ENCODE measurements at places on chromosomes 6 and 20.

GRCh38 chr6:66126358-66126757, 419.3 kb upstream of the EYS start:
- DNase-seq: no peak

- DNase-seq: no peak
These were observed 36.3 kb downstream of the PPP1R3G start for GRCh38 chr6:5121479-5121878.

- DNase-seq: no peak
These were observed 85.8 kb downstream of the TRMT11 start for GRCh38 chr6:126072172-126072571.

- DNase-seq: no peak
These were observed 995 bp upstream of the GSTA4 start for GRCh38 chr6:52995913-52996645.

GRCh38 chr20:45993197-45993951, 15.3 kb upstream of the MMP9 start:
- DNase-seq: no peak

DNA sequence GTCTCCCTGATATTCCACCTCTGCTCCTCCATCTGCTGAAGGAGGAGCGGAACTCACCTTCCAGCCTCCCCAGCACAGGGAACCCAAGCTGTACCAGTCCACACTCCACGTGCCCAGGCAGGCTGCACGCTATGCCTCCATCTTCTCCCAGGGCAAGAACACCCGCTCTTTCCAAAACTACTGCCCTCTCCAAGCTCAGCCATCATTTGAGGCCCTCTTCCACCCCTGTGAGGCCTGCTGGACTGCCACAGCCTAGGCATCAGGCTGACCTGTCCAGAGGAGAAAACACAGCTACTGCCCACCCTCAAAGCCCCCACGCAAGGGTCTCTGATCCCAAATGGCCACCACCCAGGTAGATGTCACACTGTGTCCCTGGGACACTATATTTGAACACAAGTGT, 99.9 kb downstream of the PRND start:
- DNase-seq: no peak

- DNase-seq: no peak
These were observed 104.9 kb upstream of the TSHZ2 start for GRCh38 chr20:52867305-52867704.

GRCh38 chr20:16236589-16237241, 336.5 kb downstream of the KIF16B start:
- DNase-seq: no peak

- no peak for DNase-seq
These were observed 669.4 kb downstream of the DHX35 start for GRCh38 chr20:39631557-39631956.

GRCh38 chr6:31143148-31143547, 4.3 kb upstream of the PSORS1C2 start:
- no peak for DNase-seq

DNA sequence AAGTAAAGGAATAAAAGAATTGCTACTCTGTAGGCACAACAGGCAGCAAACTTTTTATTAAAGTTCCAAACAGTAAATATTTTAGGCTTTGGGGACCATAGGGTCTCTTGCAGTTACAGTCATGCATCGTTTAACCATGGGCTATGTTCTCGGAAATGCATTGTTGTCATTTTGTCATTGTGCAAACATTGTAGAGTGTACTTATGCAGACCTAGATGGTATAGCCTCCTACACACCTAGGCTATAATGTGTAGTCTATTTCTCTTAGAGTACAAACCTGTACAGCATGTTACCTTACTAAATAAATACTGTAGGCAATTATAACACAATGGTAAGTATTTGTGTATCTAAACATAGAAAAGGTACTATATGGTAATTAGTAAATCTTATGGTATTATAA, 54.7 kb downstream of the CDS2 start:
- DNase-seq: no peak

GRCh38 chr20:50093240-50093639, 19.7 kb downstream of the UBE2V1 start:
- DNase-seq: no peak

- DNase-seq: no peak
These were observed 169.7 kb upstream of the GGTLC1 start for GRCh38 chr20:24158281-24158680.

DNA sequence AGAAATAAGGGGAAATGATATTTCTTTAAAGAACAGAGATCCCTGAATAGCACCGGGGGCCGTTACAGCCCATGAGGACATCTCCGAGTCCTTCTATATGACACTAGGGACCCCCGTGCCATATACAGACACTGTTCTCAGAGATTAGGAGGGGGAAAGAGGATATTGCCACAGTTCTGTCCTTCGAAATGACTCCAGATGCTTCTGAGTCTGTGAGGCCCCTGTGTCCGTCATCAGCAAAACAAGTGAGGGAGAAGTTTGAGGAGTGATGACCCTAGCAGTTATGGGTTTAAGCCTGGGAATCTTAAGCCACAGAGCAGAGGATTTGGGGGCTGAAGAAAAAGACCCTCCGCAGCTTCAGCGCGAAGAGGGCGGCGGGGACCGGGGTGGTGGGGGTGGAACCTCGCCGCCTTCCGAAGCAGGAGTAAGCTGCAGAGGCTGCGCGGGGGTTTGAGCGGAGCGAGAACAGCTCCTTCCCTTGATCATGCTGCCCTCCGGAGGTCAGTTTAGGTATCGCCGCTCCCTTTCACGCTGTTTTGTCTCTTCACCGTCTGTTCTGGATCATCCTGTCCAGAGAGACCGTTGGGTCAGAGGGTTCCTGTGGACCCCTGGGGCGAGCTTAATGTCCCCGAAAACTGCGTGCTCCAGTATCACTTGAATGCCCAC, 23.6 kb downstream of the VPS52 start:
- peak; percentile 80 for DNase-seq

GRCh38 chr6:39312912-39313525, 1.2 kb downstream of the KCNK17 start:
- DNase-seq: no peak

DNA sequence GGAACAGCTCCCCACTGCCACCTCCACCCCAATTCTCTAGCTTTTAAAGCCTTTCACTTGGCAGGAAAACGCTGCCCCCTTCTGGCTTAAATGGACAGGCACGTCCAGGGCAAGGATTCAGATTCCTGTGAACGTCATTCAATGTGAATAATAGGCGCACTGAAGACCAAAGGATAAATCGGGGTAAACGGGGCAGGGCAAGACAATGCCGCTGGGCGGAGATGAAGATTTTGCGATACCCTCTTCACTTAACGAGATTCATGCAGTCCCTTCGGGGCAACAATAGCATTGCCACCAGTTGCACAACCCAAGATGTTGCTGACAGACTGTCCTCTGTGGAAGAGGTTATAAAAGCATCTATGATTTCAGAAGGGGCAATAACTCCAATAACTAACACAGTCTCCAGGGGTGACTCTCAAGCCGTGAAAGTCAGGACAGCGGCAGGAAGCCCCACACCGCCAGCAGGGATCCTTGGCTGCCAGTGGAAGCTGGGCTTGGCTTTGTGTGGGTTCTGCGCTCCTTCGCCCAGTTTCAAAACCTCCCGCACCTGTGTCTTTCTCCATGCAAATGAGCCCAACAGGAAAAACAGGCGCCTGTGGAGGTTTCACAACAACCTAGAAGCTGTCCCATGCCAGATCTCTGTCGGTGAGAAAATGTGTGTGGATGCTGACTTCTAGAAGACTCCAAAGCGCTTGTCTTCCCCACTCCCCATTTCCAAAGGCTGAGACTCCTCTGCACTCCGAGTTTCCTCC, 291.8 kb downstream of the BMP7 start:
- no peak for DNase-seq

DNA sequence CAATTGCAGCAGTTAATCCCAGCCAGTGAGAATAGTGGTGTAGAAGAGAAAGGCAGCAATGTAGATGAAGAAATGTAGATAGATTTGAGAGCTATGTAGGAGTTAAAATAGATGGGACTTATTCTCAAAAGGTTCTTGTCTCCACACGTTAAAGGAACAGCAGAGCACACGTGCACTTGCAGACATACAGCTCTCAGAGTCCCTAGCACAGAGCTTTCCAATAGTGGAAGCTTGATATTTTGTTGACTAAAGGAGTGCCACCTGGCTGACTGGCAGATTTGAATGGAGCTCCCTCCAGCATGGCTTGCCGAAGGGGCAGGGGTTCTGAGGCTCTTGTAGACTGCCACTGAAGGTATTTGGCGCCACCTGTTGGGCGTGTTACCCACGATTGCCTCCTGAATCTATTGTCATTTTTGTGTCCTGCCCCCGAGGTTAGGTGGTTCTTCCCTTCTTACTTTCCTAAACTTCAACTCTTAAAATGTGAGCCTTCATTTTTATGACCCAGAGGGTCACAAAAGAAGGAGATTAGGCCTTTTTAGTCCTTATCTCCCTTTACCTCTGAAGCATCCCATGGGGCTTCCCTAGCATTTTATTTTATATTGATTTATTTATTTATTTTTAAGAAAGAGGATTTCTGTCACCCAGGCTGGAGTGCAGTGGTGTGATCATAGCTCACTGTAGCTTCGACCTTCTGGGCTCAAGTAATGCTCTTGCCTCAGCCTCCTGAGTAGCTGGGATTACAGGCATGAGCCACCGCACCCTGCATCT, 16.4 kb downstream of the BRD2 start:
- DNase-seq: peak; percentile 70

DNA sequence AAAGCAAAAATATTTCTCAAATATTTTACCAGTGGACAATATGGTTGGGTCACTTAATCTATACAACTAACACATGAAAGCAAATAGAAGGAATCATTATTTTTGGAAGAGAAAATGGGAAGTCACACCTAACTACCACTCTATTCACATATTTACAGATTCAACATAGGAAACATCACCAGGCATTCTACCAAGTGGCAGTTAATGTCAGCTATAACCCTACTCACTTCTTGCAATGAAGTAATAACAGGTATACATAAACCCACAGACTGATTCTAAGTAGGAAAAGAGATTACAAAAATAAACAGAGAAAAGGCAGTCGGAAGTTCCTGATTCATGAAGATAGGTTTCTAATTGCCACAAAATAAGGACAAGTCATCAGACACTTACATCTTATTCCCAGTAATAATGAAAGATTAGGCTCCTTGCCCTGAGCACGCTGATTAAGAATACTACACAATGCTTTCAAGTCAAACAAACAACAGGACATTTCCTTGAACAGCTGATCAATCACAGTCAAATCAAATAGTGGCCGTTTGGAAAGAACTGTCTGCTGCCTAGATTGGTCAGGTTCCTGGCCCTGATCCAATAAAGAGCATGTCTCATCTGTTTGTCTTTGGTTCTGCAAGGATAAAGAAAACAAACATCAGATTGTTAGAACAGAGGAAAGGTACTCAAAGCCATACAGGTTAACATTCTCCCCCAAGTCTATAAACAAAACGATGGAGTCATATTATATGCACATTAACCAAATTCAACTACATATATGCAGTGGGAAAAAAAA, 79.2 kb upstream of the PLN start:
- DNase-seq: no peak

GRCh38 chr6:37868447-37868825, 48.9 kb downstream of the ZFAND3 start:
- DNase-seq: peak; percentile 7

DNA sequence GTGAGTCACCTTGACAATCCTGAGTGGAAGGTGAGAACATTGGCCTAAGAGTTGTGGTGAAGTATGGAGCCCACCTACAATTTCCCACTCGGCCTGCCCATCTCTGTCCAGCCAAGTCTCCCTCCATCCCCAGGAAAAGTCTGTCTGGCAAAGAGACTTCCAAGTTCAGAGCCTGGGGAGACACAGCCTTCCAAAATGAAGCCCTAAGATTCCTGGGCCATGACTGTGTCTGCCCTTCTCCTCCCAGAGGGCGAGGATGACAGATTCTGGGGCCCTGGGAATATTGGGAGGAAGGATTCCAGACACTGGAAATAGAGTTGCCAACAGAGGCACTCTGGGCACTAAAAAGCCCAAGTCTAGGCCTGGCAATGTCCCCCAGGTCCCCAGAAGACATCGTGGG, 176.8 kb downstream of the NFATC2 start:
- no peak for DNase-seq
